HT-29 (cell line): ENCODE measurements at places on chromosomes 12 and 14. TPM values are rescaled to one million over a fixed set of nuclear protein-coding genes. Genes with fewer than 3 reads are reported as not detected.
A peak's percentile ranks its signal among the peaks of the same experiment; 100 is the strongest.

GRCh38 chr14:76715511-76716081 lies 45.7 kb upstream of the VASH1 start:
- no peak for DNase-seq

DNA sequence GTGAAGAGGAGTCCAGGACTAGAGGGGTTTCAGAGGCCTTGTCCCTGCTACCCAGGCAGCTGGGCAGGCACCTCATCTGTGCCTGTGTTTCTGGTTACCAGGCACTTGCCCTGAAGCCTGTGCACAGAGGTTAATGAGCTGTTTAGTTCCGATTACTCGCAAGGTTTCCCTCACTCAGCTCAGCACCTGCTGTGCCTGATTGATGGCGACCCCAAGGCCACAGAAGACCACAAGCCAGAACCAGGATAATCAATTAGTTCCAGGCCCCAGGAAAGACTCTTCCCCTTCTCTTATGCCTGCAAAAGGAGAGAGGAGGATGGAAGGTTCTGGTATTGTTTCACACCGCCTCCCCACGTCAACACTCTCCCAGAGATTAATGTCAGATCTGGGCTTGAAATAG lies 88.8 kb upstream of the NOS1 start:
- DNase-seq = no peak

GPR162 gene
- total RNA-seq = not detected in 2 replicates

GRCh38 chr12:101759396-101760047 lies 20.3 kb upstream of the SYCP3 start:
- peak; percentile 55 for DNase-seq

CLEC7A gene
- not detected in 2 replicates for total RNA-seq

AMDHD1 gene
- total RNA-seq = 0.36 and 0.47 TPM in 2 replicates

GRCh38 chr12:103997286-103997900 lies 31.7 kb downstream of the TDG start:
- no peak for DNase-seq

GRCh38 chr12:10716704-10717315 lies 6.3 kb downstream of the YBX3 start:
- DNase-seq = peak; percentile 85

ZNF410 gene
- 18.5 and 21.7 TPM in 2 replicates for total RNA-seq
